Thyroid gland (tissue), 4 donors: ENCODE measurements at places on chromosomes 16 and 17.
A peak's percentile ranks its signal among the peaks of the same experiment; 100 is the strongest.

DNA sequence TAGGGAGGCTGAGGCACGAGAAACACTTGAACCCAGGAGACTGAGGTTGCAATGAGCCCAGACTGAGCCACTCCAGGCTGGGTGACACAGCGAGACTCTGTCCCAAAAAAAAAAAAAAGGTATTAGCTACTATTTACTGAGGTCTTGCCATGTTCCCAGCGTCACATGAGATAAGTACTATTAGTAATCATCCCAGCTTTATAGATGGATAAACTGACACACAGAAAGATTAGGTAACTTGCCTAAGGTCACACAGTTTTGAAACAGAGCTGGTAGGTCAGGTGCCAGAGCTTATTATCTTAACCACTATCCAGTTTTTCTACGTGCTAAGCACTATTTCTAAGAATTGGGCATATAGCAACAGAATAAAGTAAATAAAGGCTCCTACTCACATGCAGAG, 51.6 kb downstream of the TEX14 start:
- DNase-seq: no peak

DNA sequence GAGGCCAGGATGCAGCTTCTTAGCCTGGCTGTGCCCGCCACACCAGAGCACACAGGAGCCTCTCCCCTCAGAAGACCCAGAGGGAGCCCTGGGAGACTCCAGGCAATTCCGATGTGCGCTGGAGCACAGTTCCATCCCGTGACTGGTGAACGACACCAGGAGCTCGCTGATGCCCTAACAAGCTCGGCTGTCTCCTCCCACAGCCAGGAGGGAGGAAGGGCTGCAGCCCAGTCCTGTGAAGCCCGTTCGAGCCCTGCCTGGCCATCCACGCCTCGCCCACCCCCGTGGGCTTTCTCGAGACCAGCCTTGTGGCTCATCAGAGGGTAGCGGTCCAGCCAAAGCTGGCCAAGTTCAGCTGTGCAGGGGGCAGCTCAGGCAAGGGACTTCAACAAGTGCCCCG, 21.8 kb upstream of the RASD1 start:
- no peak for DNase-seq

- no peak for DNase-seq
Measured at GRCh38 chr17:41529491-41529915, 1.4 kb upstream of the KRT19 start.

GRCh38 chr16:58497935-58498334, 2.0 kb upstream of the NDRG4 start:
- DNase-seq: no peak

GRCh38 chr16:66731101-66731500, 20.3 kb downstream of the DYNC1LI2 start:
- no peak for DNase-seq

DNA sequence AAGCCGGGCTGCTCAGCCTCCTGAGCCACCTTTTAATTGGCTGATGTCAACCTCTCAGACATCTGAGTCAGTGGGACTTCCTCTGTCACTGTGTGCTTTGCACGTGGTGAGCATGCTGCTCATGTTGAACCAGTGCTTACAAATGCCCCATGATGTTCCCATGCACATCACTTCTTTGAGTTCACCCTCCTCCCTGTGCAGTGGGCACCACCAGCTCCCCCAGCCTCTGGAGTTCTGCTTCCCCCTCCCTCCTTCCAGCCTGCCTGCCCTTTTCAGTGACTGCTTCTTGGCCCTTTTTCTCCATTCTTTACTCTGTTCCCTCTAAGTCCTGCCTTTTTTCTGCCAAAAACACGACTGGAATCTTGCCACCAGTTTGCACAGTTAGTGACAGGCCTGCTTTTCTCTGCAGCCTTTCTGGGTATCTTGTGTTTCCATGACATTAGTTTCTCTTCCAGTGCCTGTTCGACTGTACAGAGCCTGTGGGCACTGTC, 41.6 kb downstream of the USP10 start:
- peak; percentile 39 for DNase-seq

DNA sequence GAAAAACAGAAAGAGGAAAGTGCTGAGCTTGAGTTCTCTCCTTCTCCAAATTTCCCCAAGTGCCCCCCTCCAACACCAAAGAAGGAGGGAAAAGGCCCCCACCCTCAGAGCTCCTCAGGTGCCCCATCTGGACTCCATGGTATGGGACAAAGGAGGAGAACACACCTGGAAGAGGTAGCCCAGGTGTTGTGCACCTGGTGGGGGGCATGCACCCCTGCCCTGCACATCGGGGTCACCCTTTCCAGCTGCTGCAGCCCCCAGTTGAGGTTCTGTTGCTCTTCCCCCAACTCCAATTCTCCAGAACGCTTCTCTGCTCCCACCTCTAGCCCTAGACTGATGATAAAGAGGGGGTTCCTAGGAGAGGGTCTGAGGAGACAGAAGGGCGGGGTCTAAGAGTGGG, 3.0 kb upstream of the COL1A1 start:
- DNase-seq: no peak

GRCh38 chr16:10522966-10523365, 57.4 kb downstream of the EMP2 start:
- no peak for DNase-seq

GRCh38 chr17:38720941-38721340, 9.2 kb upstream of the CISD3 start:
- no peak for DNase-seq

- DNase-seq: no peak
Measured at GRCh38 chr17:16349431-16349830, 3.8 kb downstream of the CENPV start.

DNA sequence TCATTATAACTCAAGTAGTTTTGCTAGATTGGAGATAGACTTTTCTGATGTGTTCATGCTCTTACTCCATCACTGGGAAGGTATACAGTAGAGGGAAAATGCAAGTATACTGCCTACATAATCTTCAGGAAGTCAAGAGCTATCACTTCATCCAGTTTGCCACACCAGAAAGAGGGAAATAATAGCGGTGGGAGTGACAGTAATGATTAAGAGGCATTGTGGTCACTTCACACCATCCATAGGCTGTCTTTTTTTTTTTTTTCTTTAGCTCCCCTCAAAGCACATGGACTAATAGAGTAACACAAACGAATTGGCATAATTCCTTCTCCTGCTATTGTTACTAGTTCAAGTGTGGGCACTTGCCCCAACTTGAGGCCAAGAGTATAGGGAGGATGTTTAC, 28.4 kb upstream of the HLF start:
- no peak for DNase-seq

DNA sequence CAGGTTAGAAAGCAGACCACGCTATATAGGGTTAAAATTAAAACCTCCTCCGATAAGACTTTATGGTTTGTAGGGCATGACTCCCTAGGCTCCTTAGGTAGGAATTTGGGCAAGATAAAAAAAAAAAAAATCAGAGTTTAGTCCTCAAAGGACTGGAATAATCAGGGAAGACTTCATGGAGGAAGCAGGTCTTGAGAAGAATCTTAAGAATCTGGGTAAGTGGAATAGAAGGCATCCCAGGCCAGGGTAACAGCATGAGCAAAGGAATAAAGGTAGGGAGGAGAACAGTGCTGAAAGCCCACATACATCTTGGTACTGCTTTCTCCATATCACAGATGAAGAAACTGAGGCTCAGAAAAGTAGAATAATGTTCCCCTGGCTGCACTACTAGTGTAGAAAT, 15.4 kb downstream of the SLC46A1 start:
- no peak for DNase-seq

DNA sequence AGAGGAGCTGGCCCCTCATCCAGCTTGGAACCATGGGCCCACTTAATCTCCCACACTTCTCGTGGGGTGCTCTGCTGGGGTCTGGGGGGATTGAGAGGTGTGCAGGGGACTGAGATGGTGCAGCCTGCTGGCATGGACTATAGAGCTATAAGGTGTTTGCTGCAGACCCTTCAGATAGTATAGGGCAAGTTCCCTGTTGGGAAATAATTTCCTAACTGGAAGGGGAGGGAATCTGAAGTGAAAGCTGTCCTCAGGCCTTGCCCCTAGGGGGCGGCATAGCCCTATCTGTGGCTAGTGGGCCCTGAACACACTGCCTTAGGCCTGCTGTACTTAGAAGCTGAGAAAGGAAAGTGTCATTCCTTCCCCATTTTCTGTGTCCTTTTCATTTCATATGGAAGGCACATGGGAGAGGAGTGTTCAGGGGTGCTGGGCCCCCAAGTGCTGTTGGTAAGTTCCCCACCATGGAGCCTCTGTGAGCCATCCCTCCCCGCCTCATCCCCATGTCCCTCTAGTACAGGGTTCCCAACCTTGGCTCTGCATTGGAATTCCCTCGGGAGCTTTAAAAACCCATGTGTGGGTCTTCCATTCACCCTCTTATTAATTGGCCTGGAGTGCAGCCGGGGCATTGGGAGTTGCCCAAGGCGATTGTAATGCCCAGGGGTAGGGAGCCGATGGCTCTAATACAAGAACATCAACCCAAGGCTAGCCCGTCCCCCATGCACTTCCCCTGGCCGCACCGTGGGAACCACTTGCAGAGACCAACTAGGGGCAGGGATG, 19.7 kb downstream of the GOSR2 start:
- DNase-seq: peak; percentile 69

GRCh38 chr17:77319211-77320043, 178.7 kb downstream of the SEC14L1 start:
- DNase-seq: peak; percentile 87

GRCh38 chr16:81520151-81520470, 75.5 kb downstream of the CMIP start:
- DNase-seq: no peak

- no peak for DNase-seq
Measured at GRCh38 chr16:86428729-86429517, 81.4 kb upstream of the FOXF1 start.

DNA sequence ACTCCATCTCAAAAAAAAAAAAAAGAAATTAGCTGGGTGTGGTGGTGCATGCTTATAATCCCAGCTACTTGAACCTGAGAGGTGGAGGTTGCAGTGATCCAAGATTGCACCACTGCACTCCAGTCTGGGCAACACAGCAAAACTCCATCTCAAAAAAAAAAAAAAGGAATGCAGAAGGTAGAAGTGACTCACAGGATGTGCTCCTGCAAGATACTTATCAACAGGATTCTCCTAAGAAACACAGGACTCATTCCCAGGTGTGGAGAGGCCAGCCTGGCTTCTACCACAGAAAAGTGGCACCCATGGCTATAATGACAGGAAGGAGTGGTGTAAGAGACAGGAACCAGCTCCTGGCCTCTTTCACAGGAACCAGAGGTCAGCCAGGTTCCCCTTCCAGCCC, 13.8 kb downstream of the ELMO3 start:
- DNase-seq: no peak

- peak; percentile 47 for DNase-seq
Measured at GRCh38 chr17:57086069-57086930, 1.3 kb downstream of the AKAP1 start.

GRCh38 chr17:74713171-74713755, 540 bp upstream of the CD300LF start:
- no peak for DNase-seq
